Muscle of back (tissue), 13 donors: ENCODE measurements at places on chromosomes 16 and 17.

GRCh38 chr16:63938661-63939060 is 1183.2 kb downstream of the CDH11 start:
- no peak for DNase-seq

GRCh38 chr17:60087882-60088669 is 9.4 kb upstream of the HEATR6 start:
- DNase-seq = peak; percentile 16

DNA sequence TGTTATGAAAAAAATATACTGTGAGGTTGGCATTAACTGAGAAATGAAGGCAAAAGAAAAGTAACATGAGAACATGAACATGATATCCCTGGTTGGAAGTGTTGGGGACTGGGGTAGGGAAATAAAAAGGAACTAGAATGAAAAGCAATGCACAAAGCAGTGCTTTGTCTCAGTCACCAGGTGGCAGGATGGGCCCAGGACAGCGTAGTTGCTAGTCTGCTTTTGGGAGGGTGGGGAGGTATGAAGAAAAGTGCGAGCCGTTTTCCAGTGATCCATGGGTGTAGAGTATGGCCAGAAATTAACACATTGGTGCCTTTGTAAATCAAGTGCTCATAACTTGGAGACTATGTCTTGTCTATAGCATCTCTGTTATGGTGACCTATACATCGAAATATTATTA is 662.5 kb upstream of the SALL1 start:
- DNase-seq = no peak

DNA sequence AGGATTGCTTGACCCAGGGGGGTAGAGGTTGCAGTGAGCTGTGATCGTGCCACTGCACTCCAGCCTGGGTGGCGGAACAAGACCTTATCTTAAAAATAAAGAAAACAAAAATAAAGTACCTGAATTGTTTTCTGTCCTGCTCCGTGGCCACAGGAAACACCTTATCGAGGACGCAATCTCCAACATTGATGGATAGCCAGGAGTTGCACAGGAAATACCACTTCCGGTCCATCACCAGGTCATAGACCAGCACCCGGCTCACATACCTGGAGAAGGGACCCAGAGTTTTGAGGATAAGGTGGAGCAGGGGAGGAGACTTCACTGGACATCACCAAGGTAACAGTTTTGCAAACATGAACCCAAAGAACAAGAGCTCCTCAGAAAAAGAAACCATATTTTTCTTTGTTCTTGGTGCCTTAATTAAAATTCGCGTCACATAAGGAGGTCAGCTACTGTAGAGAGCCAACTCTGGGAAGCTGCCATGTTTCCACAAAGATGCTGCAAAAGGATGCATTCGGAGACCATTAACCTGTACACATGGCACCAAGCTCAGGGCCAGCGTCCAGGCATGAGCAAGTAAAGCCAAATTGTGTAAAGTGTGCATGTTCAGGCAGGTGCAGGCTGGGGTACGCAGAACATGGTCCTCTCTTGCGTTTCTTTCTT is 55.6 kb upstream of the GCSH start:
- DNase-seq = no peak

DNA sequence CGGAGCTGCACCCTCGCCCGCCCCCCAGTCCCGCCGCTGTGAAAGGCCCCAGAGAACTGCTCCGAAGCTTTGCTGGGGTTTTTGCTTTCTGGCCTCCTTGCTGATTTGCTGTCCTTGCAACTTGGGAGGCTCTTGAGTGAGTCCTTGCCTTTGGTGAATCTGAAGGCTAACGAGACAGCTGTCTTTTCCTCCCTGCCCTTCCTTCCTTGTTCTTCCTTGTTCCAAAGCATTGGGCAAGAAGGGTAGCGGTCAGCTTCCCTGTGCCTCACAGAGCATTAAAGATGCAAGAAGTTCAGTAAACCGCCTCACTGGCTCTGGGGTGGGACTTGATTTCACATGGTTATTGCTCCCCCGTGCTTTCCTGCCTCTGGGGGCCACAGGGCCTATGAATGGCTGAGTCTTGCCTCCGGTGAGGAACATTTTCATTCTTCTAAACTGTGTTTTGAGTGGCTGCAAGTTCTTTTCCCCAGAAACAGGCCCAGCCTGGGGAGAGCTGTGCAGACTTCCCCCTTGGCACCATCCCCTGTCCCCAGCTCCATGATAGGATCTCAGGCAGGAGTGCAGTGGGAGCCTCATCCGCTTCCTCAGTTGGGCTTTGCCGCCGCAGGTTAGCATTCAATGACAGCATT is 1.4 kb downstream of the YPEL2 start:
- DNase-seq = peak; percentile 51

- DNase-seq = no peak
These were observed 26.4 kb downstream of the ARHGAP44 start for GRCh38 chr17:12815642-12816141.

DNA sequence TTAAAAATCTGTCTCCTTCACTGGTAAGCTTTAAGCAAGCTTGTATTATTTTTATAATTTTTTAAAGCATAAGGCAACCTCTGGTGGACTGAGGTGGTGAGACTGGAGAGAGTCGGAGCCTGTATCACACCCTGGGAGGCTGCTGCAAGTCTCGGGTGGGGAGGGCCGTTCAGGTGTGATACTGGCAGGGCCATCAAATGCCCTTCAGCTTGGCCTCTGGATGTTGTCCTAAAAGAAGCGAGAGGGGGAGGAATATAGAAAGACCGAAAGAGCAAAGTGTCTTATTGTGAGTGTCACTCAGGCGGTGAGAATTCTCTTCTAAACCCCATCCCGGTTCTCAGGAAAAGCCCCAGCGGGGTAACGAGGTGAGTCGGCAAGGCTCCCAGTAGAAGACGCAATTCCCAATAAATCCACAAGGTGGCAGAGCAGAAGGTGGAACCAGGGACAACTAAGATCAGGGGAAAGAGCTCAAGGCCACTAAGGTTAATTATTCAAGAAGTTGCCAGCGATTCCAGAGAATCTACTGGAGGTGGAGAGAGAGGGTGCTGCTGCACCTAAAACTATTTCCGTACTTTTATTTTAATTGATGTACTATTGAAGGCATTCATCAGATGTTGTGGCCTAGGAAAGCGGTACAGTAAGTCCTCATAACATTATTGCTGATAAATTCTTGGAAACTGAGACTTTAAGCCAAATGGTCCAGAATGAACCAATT is 14.1 kb downstream of the C17orf67 start:
- DNase-seq = peak; percentile 76

DNA sequence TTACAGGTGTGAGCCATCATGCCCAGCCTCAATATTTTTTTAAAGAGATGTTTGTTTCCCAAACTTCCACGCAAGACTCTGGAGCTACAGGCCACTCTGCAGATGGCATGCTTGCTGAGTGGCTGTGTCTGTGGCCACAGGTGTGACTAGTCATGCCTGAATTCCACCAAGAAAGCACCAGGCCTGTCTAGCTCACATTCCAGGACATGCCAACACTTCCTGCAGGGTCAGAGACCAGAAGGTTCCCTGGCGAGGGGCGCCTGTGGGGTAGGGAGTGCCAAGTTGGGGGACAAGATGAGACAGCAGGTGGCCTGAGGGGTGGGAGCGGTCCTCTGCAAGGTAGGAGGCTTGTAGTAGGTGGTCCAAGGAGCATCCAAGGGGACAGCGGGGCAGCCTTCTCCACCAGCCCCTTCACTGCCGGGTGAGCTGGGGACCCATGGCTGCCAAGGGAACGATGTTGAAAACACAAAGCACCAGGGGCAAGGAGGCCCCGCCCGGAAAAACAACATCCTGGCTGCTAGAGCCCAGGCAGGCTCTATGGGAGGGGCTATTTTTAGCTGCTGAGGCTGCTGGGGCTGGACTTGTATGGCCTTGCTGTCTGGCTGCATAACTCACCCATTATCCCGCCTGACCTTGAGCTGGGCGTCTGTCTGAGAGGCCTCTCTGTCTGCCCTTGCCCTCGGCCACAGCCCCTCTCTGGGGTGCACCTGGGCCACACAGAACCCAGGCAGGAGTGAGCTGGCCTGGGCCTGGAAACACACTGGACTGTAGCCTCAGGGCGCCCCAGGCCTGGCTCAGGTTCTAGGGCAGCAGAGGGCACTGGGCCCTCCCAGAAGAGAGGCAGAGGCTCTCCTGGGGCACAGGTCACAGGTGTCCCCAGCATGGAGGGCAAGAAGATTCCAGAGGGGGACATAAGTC is 5.7 kb downstream of the TRIM47 start:
- DNase-seq = no peak
